ENCODE measurements at places on chromosomes 7 and 10.

- no peak for DNase-seq
These were observed 110.8 kb downstream of the PDGFA start for GRCh38 chr7:408751-409311.

DNA sequence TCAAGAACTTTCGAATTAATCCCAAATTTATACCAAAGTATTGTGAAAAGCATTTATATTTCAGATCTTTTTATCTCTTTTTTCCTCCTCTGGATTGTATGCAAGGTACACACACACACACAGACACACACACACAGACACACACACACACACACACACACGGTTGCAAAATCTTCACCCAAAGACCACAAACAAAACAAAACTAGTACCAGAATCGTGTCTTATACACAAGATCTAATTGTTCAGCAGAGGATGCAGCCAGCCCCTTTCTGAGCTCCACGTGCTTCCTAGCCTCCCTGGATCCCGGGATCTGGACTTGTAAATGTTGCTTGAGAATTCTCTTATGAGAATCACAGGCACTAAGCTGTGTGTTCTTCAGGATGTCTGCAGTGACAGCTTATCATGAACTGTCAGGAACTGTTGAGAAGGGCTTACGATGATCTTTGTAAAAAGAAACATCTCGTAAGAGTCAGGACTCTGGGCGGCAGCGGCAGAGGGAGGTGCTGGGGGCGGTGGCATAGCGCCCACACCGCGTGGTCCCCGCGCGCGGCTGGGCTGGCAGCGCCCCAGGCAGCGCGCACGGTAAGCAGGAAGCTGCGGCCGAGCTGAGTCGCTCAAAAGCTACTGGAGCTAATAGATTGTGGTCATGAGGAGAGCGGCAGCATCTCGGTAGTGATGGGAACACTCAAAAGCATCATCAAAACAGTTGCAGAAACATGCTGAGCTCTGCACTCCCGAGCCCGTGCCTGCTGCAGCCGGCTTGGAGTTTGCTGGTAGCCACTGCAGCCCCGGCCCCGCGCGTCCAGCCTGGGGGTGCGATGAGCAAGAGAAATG is 277.6 kb downstream of the GATA3 start:
- DNase-seq, result no peak

GRCh38 chr7:29797112-29797944 is 9.0 kb upstream of the WIPF3 start:
- DNase-seq, result no peak

- DNase-seq, result no peak
These were observed 66.2 kb downstream of the NAMPT start for GRCh38 chr7:106218546-106218945.

DNA sequence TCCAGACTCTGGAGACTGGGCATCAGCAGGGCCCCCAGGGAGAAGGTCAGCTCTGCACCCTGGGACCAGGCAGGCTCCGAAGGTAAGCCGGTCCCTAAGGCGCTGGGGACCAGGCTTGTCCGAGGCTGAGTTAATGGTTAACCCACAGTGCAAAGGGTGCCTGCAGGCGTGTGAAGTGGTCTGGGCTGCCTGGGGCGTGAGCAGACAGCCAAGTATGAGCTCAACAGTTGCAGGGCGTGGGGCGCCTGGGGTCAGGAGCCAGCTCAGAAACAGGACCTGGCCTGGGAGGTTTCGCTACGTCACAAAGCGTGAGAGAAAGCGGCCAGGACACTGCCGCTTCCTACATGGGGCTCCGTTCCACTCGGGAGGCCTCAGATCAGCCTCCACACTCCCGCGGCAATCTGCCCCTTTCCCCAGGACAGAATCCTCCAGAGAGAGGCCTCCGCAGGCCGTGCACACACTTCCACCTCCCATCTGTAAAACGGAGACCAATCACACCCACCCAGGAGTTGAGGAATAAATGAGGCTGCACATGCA is 16.0 kb downstream of the PDGFA start:
- DNase-seq, result no peak

GRCh38 chr10:24669285-24669852 is 54.3 kb downstream of the ARHGAP21 start:
- DNase-seq, result no peak

DNA sequence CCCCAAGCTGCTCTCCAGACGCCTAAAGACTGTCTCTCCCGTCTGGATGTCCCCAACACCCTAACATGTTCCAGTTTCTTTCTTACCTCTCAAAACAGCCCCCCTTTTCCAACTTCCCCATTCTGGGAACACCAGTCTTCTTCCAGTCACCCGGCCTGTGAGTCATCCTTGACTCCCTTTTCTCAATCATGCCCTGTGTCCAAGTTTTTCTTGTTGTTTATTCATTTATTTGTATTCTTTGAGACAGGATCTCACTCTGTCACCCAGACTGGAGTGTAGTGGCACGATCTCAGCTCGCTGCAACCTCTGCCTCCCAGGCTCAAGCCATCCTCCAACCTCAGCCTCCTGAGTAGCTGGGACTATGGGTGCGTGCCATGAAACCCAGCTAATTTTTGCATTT is 15.6 kb downstream of the SNX10 start:
- DNase-seq, result no peak

DNA sequence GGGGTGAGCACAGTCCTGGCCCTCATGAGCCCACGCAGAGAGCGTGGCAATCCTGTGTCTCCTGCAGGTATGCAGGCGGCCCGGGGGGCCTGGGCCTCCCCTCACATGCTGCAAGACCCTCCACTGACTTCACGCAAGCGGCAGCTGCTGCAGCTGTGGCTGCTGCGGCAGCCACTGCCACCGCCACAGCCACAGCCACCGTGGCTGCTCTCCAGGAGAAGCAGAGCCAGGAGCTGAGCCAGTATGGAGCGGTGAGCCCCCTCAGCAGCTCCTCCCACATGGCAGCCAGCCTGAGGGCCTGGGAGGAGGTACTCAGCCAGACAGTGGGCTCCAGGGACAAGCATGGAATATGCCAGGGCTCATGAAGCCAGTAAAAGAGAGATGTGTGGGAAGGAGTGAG is 8.7 kb downstream of the ZMIZ2 start:
- DNase-seq, result no peak

DNA sequence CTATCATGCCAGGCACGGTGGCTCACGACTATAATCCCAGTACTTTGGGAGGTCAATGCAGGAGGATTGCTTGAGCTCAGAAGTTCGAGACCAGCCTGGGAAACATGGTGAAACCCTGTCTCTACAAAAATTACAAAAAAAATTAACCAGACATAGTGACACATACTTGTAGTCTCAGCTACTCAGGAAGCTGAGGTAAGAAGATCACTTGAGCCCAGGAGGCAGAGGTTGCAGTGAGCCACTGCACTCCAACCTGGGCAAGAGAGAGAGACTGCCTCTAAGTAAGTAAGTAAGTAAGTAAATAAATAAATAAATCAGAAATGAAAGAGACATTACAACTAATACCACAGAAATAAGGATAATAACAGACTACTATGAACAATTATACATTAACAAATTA is 36.2 kb downstream of the PDLIM1 start:
- no peak for DNase-seq

- no peak for DNase-seq
These were observed 26.1 kb upstream of the RSU1 start for GRCh38 chr10:16843252-16843870.

- no peak for DNase-seq
These were observed 13.1 kb downstream of the ADGRA1 start for GRCh38 chr10:133100706-133101415.

GRCh38 chr10:24762966-24763623 is 39.4 kb upstream of the ARHGAP21 start:
- no peak for DNase-seq

DNA sequence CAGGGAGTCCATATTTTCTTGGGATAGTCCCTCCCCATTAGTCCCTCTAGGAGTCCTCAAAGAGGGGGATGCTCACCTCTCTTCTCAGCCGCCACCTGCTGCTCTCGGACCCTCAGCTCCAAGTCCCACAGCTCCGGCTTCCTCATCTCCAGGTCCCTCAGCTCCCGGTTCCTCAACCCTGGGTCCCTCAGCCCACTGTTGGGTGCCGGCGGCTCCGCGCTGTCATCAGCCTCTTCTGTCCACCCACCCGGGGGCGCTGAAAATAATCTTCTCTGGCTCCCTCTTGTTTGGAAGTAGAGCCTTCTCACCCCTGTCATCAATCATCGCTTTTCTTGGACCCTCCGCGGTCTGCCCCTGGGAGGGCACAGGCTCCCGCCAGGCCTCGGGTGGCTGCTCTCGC is 13.3 kb upstream of the CNNM1 start:
- no peak for DNase-seq

- no peak for DNase-seq
These were observed 95.0 kb downstream of the FANK1 start for GRCh38 chr10:125991392-125991791.

DNA sequence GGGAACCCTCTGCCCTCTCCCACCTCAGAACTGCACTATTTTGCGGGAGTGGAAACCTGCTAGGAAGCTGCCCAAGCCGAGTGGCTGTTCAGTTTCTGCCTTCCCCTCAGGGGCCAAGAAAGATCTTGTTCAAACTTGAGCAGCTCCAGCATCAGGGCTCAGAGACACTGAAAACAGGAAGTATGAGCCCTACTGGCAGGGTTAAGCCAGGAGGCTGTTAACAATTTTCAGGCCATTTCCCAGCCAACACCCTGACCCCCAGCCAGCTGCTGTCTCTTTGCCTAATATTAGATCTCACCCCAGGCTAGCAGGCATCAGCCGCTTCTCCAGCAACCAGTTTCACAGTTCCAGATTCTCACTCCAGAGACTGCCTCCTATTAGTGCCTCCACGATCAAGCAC is 9.2 kb downstream of the PLAU start:
- no peak for DNase-seq

DNA sequence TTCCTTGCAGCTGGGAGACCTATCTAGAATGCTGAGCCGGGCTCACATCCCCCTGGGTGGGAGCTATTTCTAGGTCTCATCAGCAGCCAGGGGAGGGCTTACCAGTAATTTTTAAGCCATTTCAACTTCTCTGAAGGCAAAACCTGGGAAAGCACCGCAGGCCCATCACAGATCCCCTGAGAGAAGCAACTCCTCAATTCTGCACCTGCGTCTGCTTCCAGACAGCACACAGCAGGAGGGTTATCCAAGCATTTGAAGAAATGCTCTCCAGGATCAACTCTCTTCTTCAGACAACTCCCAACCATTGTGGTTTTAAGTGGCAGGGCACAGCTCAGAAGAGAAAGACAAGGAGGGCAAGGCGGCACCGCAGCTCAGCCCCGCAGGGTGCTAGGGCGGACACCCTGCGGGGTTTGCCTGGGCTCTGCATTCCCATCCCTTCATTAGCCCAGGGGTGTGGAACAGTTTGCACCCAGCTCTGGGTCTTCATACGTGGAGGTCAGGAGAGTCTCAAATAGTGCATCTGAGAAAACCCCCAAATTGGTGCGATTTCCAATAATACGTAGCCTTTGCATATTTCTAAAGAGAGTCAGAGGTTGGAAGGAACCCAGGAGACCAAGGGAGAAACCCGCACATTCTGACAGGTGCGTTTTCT is 618.7 kb downstream of the DNAJB6 start:
- no peak for DNase-seq

- DNase-seq, result no peak
These were observed 28.7 kb upstream of the RSBN1L start for GRCh38 chr7:77667459-77668086.

GRCh38 chr10:131928248-131929095 is 27.7 kb downstream of the PPP2R2D start:
- DNase-seq, result no peak

DNA sequence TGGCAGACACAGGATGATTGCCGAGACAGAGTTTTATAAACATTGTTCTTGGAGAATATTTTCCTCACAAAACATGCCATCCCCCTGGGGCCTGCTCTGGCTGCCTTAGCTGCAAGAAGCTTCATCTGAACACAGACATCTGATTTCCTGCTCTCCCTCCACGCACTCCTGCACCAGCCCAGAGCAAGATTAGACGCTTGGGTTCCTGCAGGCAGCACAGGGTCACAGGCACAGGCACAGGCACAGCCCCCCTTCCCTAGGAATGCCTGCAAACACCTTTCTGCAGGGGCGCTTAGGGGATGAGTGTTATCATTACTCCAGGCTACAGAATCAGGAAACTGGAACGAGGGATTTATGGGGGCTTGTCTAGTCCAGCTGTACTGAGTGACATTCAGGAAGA is 450.3 kb downstream of the GRID1 start:
- no peak for DNase-seq

DNA sequence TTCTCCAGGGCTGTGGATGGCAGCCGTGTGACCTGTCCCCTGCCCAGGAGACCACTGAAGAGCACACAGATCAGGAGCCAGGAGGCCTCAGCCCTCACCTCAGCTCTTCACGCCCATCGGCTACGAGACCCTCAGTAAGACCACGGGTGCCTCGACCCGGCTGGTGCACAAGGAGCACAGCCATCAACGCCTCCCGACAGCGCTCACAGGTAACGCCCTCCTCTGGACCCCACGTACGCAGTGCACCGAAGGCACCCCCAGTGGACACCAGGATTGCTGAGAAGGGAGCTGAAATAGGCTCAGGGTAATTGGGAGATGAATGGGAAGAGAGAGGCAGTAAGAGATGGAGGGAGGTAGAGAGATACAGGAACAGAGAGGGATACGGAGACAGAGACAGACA is 291.3 kb downstream of the WDR37 start:
- DNase-seq, result no peak

- no peak for DNase-seq
These were observed 386.0 kb downstream of the SEMA3D start for GRCh38 chr7:84800846-84801245.

GRCh38 chr7:155846156-155846555 is 33.9 kb upstream of the SHH start:
- DNase-seq, result no peak

- DNase-seq, result no peak
These were observed 118.9 kb upstream of the THSD7A start for GRCh38 chr7:11950942-11951341.

- no peak for DNase-seq
These were observed 34.0 kb upstream of the CALN1 start for GRCh38 chr7:72446131-72446530.

DNA sequence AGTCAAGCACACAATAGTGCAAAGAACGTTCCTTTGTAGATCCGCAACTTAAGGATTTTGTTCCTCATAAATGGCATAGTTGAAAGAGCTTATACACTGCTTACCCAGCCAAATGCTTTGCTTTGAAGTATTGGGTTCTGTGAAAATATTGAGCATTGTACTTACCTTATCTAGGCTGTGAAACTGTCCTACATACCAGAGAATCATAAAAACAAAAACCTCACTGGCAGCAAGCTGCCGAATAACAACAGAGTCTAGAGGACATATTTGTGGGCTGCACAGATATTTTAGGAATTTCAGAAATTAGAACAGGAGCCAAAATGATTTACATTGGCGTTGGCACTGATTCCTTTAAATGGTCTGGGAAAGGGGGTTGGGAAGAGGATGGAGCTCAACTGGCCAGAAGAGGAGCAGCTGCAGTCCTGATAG is 174.8 kb downstream of the RTKN2 start:
- no peak for DNase-seq

DNA sequence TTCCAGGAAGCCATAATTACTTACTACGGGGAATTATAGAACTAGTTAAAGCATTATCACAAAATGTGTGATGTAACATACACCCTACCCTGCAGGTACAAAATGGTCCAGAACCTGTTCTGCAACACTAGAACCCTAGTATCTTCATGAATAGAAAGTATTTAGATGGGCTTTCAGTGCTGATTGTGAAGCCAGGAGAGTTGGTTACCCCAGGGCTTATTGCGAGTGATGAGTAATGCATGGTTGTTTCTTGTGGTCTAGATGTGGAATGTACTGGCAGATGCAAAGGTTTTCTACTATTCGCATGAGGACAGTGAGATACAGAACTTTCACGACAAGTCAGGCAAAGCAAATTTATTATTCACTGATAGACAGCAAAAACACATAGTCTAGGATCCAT is 33.6 kb upstream of the AGR3 start:
- no peak for DNase-seq

GRCh38 chr7:42722198-42722597 is 189.7 kb downstream of the C7orf25 start:
- DNase-seq, result no peak

- DNase-seq, result no peak
These were observed 100.7 kb upstream of the CTTNBP2 start for GRCh38 chr7:117973975-117974374.
